Aortic smooth muscle cell (primary cell): ENCODE measurements at places on chromosomes 13 and 19. TPM values are rescaled to one million over a fixed set of nuclear protein-coding genes. Genes with fewer than 3 reads are reported as not detected.

Gene FAM124A
- 3.9 and 8.9 TPM in 2 replicates for total RNA-seq

Gene CFAP97D2
- not detected in 2 replicates for total RNA-seq

Gene CERS1
- total RNA-seq = 0.40 and 0.93 TPM in 2 replicates

Gene PGLYRP2
- total RNA-seq = not detected in 2 replicates

Gene ZNF284
- 3.3 and 3.7 TPM in 2 replicates for total RNA-seq

Gene POSTN
- 471 and 571 TPM in 2 replicates for total RNA-seq

Gene FARP1
- 9.0 and 12.4 TPM in 2 replicates for total RNA-seq

Gene CEACAM20
- not detected in 2 replicates for total RNA-seq

Gene EMP3
- 427 and 575 TPM in 2 replicates for total RNA-seq

Gene NCR1
- not detected in 2 replicates for total RNA-seq

Gene LHFPL6
- total RNA-seq = 59.8 and 87.6 TPM in 2 replicates

Gene ZNF575
- 0.25 and 0.26 TPM in 2 replicates for total RNA-seq

Gene MCEMP1
- not detected in 2 replicates for total RNA-seq

Gene PRR19
- 0.13 and 0.25 TPM in 2 replicates for total RNA-seq

Gene C3
- total RNA-seq = 0.50 and 1.1 TPM in 2 replicates

Gene UQCR11
- 72.1 and 122 TPM in 2 replicates for total RNA-seq

Gene OR7D2
- total RNA-seq = 0.06 TPM in 1 of 2 replicates, not detected in the other

Gene DMAC2
- total RNA-seq = 20.0 and 23.9 TPM in 2 replicates

Gene ZNF653
- total RNA-seq = 4.8 and 7.0 TPM in 2 replicates

Gene ZNF555
- total RNA-seq = 4.6 and 5.5 TPM in 2 replicates

Gene DHPS
- 47.2 and 63.5 TPM in 2 replicates for total RNA-seq

Gene GRIK5
- total RNA-seq = 3.4 and 5.9 TPM in 2 replicates

Gene HSPB6
- 55.8 and 106 TPM in 2 replicates for total RNA-seq

Gene SETDB2
- total RNA-seq = 6.7 and 9.5 TPM in 2 replicates

Gene IL12RB1
- 0.06 and 0.26 TPM in 2 replicates for total RNA-seq

Gene CYP4F8
- total RNA-seq = not detected in 2 replicates

Gene GAPDHS
- total RNA-seq = not detected in 2 replicates

Gene APBA3
- 10.6 and 12.2 TPM in 2 replicates for total RNA-seq

Gene ZGLP1
- 0.12 and 0.13 TPM in 2 replicates for total RNA-seq

Gene SLC6A16
- 0.12 and 0.26 TPM in 2 replicates for total RNA-seq

Gene C2CD4C
- total RNA-seq = not detected in 2 replicates

Gene SBK2
- not detected in 2 replicates for total RNA-seq

Gene PTPRH
- total RNA-seq = 3.5 and 6.1 TPM in 2 replicates

Gene NLRP8
- total RNA-seq = not detected in 2 replicates

Gene BST2
- total RNA-seq = 28.2 and 79.7 TPM in 2 replicates

Gene LRRC8E
- total RNA-seq = 5.5 and 6.9 TPM in 2 replicates
